ENCODE measurements at places on chromosomes 4 and X. TPM values are rescaled to one million over a fixed set of nuclear protein-coding genes. Genes with fewer than 3 reads are reported as not detected.

The ZFP92 gene
- total RNA-seq, result 4.5 TPM

The TMSB15A gene
- 1.8 TPM for total RNA-seq

The REPS2 gene
- 18.5 TPM for total RNA-seq

The PLK4 gene
- total RNA-seq, result 2.0 TPM

The MTNR1A gene
- total RNA-seq, result not detected

The TAF7L gene
- total RNA-seq, result not detected

The CFAP99 gene
- 4.3 TPM for total RNA-seq

The GLA gene
- 51.1 TPM for total RNA-seq

The EFHC2 gene
- total RNA-seq, result 2.5 TPM

The PDE6B gene
- 5.5 TPM for total RNA-seq

The CASP3 gene
- 17.8 TPM for total RNA-seq

The F8A2 gene
- not detected for total RNA-seq

The CETN2 gene
- total RNA-seq, result 33.2 TPM

The KLB gene
- total RNA-seq, result 1.0 TPM

All from lower lobe of right lung (tissue), 2 donors.